ENCODE measurements at places on chromosomes 6 and 20. TPM values are rescaled to one million over a fixed set of nuclear protein-coding genes. Genes with fewer than 3 reads are reported as not detected.
A peak's percentile ranks its signal among the peaks of the same experiment; 100 is the strongest.

Gene KHDC1
- total RNA-seq: 3.3 TPM

Gene RIPPLY2
- total RNA-seq: not detected

Gene VPS52
- 49.2 TPM for total RNA-seq

Gene TNNC2
- not detected for total RNA-seq

Gene ZNF292
- 23.8 TPM for total RNA-seq

Gene MCHR2
- total RNA-seq: not detected

- DNase-seq: no peak
These were observed 548.2 kb upstream of the FLRT3 start for GRCh38 chr20:14885661-14886060.

DNA sequence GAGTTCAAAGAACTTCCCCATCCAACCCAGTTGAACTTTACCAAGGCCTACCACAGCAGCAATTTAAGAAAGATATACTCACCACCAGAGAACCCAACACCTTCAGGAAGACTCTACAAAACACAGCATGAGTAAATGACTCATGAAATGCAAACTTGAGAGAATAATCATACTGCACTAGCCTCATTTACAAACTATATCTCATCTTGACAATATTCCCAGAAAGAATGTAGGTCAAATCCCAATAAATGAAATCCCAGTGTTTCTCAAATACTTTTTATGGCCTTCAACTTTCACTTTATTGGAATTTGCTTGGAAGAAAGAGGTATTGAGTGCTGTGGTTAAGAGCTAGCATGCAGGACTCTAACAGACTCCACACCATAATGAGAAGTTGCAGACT is 60.0 kb downstream of the FYN start:
- no peak for DNase-seq

DNA sequence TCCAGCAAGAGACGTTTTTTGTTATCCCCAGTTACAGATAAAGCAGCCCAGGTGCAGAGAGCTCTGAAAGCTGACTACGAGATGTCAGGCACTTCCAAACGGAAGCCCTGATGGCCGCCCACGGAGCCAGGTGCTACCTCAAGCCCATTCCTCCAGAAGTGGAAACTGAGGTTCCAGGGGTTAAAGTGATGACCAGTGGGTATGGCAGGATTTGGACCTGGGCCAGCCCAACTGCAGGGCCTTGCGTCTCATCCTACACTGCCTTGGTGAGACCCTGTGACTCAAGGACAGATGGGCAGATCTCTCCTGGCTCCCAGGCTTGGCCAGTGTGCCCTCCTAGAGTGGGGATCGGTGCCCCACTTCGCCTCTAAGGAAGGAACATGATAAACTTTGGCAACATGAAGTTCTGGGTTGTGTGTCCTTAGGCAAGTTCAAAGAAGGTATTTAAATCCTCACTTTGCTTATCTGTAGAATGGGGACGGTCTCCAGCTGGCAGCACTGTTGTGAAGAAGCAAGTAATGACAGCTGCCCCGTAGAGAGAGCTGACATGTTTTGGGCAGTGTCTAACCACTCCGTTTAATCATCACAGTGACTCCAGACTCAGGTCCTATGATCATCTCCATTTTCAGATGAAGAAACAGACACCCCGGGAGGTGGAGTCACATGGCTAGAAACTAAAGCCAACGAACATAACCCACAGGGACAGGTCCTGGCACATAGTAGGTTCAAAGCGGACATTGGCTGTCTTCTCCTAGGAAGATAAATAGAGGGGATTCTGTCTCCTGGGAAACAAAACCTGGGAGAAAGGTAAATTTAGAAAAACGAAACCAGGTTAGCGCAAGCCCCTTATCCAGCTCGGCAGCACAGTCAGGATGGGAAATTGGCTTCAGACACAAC is 34.4 kb upstream of the CDH22 start:
- DNase-seq: no peak

- no peak for DNase-seq
These were observed 41.0 kb downstream of the MOCS1 start for GRCh38 chr6:39893286-39893685.

GRCh38 chr6:52834481-52834880 is 6.1 kb downstream of the GSTA5 start:
- no peak for DNase-seq

DNA sequence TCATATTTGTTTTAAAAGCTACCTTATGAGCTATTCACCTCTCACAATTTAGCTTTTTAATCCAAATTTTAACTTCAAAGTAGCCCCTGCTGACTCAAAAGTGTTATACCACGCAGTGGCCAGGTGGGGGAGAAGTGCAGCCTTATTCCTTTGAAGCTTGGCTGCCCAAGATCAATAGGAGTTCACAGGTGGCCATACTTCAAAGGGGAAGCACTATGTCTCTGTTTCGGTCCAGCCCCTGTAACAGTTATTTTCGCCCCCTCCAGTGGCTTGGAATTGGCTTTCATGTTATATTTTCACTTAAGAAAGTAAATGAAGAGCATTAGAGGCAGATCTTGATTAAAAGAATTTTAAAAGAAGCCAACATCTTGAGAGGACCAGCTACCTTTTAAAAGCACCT is 608.4 kb downstream of the EPHA7 start:
- peak; percentile 45 for DNase-seq

- no peak for DNase-seq
These were observed 218.6 kb downstream of the PKHD1 start for GRCh38 chr6:51868591-51869355.

DNA sequence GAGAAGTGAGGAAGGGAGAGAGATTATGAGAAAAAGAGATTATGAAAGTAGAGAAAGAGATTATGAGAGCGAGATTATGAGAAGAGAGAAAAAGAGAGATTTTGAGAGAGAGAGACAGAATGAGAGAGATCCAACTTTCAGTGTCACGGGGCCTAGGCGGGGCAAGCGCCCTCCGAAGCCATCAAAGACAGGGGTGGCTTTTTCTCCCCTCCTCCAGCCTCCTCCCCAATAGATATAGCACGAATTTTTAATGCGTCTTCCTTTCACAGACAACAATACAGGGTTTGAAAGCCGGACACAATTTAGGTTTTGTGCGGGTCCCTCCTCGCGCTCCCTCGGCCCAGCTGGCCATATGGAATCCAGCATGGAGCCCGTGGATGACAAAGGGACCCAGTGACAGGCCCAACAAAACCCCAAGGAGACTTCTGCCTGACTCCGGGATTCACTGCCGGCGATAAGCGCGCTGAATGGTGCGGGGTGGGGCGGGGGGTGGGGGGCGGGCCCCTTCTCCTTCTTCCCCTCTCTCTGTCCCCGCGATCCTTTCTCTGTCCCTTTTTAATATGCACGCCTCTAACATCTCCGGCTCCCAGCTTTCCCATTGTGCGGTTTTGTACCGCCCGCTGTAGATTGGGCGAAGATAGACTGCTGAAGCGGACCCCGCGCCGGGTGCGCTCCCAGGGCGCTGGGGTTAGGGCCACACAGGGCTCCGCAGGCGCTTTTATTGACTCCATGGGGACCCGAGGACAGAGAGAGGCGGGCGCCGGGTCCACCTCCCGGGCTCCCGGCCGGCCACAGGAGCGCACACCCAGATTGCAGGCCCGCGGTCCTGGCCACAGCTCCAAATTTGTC is 5.4 kb downstream of the NKX2-2 start:
- DNase-seq: no peak

DNA sequence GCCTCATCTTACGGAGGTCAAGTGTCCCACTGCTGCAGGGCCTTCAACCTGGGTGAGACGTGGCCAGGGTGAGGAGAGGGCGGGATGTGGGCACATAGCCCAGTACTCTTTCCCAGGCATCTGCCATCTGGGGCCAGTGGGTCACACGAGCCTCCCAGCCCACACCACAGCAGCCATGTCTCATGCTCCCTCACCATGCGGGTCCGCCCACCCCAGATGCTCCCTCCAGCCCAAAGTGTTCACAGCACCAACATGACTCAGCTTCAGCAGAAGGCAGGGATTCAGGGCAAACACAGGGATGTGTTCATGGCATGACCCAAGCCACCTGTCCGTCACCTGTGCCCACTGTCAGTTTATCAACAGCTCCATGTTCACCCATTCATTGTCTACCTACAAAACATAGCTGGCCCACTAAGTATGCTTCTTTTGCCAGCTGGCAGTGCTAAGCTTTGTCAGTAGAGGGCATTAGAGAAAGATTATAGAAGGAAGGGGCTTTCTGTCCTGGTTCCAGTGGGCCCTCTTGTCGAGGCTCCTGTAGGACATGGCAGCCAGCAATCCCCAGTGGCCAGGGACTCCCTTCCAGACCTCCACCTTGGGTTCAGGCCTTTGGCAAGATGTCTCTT is 109.2 kb downstream of the FOXF2 start:
- DNase-seq: no peak

DNA sequence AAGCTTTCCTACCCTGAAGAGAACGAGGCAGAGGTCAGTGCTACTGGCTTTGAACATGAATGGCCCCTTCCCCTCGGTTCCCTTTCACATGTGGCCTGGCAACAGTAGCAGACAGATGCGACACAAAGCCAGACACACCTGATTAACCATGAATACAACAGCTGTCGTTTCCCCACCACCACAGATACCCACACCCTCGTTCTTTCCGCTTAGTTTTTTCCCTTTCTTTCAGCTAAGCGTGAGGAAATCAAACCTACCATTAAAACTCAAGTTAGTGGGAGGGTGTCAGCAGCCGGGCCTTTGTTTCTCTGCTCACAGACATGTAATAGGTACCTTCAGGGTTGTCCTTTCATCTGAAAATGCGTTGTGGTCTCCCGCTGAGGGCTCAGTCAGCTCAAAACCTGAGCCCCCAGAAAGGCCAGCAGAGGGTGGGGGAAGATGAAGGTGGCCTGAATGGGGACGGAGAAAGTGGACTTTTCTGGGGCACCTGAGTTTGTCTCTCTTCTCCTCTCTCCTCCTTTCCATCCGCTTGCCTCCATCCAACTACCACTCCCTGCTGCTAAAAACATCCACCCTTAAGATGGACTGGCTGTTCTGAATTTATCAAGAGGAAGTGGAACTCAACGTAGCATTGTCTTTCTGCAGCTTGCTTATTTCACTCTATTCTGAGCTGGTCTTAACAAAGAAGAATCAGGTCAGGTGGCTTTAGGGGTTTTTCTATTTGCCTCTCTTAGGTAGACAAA is 516.6 kb upstream of the JARID2 start:
- no peak for DNase-seq

GRCh38 chr6:87407901-87408720 is at the start of gene CFAP206:
CFAP206 (plus strand) TSS chr6:87407972; CDS start chr6:87409840, 1,868 bp downstream.
- peak; percentile 95 for DNase-seq

DNA sequence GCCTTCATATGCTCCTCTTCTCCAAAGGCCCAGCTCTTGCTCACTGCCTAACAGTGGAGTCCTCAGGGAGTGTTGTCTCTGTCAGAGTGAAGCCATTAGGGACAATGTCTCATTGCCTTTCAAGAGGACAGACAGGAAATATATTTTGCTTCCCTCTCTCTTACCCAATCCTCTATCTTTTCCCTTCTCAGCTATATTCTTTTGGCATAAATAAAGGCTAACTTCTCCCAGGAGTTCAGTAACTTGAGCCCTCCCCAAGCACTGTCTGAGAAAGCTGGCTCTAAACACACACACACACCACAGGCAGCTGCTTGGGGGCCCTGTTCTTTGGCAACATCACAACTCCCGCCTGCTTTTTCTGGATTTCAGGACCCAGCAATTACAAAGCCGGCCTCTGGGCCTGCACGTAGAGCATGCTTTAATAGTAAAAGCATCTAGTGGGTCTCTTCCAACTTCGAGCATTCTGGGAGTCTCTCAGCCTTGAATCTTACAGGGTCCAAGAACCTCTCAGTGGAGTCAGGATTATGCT is 34.7 kb upstream of the LAMA4 start:
- DNase-seq: no peak

DNA sequence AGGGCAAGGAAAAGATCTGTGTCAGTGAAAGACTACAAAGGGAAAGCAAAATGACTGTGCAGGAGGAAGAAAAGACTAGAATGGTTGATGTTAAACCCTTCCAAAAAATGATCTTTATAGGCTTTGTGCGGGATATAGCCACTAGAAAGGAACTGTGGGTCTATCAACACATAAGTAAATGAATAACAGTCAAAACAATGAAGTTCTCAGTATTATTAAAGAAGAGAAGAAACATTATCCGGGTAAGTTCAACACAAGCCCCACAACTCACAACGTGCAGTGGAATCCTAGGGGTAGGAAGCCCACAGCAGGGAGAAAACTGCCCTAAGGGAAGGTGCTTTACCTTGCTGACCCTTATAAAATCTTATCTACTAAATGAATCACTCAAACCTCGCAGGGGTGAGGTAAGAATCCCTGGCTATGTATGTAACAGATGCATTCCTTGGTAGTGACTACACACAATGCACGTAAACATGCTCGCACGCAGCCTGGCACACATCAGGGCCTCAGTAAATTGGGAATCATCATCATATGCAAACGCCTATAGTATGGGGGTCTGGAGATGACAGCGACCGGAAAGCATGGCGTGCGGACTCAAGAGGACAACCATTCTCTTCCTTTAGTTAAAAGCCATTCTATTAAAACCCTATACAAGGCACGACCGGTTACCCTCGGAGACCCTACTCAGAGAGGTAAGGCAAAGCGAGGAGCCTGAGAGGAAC is 11.3 kb downstream of the TFAP2A start:
- DNase-seq: no peak

GRCh38 chr6:110295451-110296165 is 62.5 kb downstream of the METTL24 start:
- no peak for DNase-seq

DNA sequence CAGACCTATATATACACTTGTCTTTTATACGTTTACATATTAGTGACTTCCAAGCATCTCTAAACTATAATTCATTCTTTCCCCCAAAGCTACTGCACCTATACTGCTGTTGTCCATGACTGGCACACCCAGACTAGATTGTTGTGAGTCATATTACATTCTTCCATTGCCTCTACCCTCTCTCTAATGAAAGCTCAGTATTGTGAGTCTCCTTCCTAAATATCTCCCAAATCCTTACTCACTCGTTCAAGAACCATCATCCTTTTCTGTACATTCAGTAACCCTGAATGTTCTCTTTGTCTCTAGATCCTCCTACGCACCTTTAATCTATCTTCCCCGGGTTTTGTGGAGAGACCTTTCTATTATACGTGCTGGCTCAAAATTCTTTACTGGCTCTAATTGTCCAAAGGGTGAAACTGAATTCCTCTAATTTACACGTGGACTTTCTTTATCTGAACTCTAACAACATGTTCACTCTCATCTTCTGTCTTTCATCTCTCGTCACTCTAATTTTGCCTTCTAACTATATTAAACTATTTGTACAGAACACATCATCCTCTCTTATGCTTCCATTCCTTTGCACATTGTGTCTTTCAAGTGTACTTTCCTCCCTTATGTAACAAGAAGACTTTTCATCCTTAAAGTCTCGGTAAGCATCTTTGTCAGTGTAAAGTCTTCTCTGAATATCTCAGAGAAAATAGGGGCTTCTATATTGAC is 109.3 kb downstream of the IBTK start:
- no peak for DNase-seq

GRCh38 chr6:148179786-148180185 is 162.9 kb upstream of the SASH1 start:
- peak; percentile 84 for DNase-seq

DNA sequence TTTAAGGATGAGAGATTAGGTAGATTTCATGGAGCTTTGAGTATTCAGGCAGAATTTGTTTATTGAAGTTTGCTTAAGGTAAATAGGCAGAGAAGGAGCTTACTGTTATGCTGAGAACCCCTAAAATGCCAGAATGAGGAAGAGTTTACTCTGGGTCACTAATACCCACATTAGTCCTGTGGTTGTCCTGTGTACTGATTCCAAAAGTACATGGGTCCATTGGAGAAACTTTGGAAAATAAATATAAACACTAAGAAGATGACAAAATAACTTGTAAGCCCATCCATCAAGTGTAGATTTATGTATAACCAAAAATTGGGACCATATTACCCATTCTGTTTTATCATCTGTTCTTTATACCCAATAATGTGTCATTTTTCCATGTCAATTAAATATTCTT is 31.6 kb downstream of the ENPP1 start:
- no peak for DNase-seq
